ENCODE measurements at places on chromosomes 3 and 15.

DNA sequence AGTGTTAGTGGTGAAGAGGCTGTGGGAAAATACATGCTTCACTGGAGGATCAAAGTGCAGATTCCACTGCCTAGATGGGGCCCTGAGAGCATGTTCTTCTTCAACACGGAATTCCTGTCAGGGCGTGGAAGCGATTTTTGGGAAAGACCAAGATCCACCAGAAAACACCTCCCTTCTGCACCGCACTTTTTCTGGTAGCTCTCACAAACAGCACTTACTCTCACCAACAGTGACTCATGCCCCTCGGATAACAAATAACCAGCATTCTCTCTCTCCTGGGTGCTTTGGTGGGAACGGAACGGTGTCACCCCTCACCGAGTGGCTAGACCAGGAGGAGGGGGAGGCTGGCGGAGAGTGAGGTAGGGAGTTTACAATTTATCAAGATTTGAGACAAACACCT is 40.1 kb downstream of the ADAMTSL3 start:
- DNase-seq = no peak

DNA sequence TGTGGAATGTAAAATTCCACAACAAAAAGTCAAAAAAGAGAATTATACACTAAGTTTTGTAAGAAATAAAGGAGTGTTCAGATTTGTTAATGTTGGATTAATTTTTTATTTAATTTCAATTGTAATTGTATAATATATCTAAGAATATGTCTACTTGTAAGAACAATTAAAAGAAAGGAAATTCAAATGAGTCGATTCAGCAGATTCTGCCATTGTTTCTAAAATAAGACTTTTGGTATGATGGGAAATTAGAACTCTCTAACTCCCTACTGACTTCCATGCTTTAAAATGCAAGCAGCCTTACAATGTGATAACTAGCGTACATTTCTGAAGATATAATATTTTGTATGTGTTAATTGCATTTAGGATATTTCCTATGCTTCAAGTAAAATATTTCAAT is 395.9 kb upstream of the ZNF717 start:
- no peak for DNase-seq

- no peak for DNase-seq
Measured at GRCh38 chr3:48532977-48533337, 23.6 kb downstream of the PFKFB4 start.

DNA sequence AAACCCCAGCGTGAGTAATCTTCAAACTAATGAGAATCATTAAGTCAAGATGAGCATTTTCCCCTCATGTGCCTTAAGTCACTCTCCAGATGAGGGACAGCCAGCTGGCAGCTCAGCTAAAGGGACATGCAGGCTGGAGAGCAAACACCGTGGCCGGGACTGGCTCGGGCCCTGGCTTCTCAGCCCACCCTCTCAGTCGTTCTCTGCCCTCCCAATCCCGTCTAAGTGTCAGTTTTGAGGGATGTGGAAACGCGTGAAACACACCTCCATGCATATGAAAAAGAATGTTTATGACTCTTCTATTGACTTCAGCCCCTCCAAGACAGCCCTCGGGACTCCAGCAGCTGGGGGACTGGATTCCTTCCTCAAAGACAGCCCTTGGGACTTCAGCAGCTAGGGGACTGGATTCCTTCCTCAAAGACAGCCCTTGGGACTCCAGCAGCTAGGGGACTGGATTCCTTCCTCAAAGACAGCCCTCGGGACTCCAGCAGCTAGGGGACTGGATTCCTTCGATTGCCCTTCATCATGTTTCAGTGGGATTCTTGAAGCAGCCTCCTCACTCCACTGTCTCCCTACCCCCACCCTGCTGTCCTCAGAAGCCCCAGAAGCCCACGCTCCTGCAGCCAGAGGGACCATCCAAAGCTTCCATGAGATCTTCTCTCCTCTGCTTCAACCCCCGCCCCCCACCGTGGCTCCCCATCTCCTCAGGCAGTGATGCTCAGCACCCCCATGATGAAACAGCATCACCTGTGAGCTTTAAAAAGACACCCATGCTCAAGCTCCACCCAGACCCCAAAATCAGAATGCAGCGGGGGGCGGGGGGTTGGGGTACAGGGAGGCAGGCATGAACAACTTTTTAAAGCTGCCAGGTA is 228.9 kb downstream of the XXYLT1 start:
- no peak for DNase-seq

GRCh38 chr3:13998831-13999230 is 119.0 kb upstream of the WNT7A start:
- DNase-seq = no peak

DNA sequence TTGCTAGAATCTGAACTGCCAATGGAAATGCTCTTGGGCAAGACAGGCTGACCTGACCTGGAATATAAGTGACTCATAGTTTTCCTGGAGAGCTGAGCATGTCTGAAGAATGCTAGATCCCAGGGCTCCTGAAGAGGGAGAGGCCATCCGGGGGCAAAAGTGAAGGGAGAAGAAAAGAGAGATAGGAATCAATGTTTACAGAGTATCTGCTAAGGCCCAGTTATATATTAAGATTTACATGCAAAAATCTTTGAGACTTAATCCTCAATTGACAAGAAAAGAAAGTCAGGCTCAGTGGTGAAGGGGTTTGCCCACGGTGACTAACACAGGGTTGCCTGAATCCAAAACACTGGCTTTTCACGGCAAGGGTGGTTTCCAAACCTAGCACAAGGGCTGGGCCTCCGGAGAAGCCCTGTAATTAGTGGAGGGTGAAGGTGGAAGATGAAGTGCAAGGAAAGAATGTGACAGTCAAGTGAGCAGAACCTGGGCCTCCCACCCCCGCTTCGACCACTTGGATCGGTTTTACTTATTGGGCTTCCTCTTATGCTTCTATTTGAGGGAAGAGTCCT is 91.7 kb upstream of the FGF12 start:
- DNase-seq = no peak

- DNase-seq = no peak
Measured at GRCh38 chr3:184594371-184595001, 32.9 kb downstream of the EPHB3 start.

- no peak for DNase-seq
Measured at GRCh38 chr3:88930611-88931010, 176.8 kb upstream of the EPHA3 start.

DNA sequence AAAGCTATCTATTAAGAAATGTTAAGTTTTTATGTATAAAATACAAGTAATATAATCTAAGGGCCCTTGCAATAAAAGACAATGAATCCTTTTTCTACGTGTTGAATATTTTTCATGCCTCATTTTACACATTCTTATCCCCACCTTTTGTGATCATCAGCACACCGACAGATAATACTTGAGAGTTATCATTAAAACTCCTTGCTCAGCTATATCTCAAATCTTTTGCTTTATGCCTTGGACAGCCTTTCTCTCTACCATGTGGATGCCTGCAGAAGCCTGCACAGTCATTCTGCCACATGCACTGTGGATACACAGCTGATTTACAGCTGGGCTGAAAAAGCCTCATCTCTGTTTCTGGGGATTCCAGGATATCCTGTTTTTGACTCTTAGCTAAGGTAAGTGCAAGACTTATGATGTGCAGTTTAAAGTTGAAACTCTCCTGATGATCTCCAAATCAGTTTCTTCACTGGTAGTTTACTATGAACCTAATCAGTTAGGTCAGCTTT is 1565.1 kb downstream of the SI start:
- no peak for DNase-seq

Data from activated CD8-positive, alpha-beta memory T cell treated with anti-CD3 and anti-CD28 coated beads for 4 hours (primary cell).